ENCODE measurements at places on chromosomes 1 and 21.

- DNase-seq: no peak
Measured at GRCh38 chr1:206803221-206803730, 31.0 kb upstream of the IL10 start.

GRCh38 chr1:31154632-31155215 is 85.0 kb downstream of the NKAIN1 start:
- DNase-seq: peak; percentile 91

DNA sequence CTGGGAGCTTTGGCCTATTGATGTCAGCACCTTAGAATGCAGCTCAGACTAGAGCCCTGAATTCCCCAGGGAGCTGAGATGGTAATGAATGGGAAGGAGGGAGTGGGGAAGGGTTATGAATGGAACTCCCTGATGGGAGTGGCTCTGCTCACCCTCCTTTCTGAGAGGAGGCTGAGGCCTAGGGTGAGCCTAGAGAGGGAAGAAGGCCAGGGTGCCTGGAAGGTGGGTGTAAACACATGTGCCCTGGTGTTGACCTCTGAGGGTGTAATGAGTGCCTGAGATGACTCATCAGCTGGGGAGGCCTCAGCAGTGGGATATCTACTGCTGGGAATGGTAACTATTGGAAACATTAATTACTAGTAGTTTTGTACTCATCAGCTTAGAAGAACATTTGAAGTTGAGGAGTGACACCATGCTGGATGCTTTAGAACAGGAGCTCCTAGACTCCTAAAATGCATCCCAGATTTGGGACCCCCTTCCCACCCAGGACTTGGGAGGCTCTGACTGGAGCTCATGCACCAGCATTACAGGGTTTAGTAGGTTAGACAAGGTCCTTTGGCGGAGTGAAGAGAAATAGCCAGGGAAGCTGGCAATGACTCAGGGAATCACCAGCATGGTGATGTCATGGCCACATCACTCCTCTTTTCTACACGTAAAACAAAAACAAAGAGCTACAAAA is 16.0 kb upstream of the PIGV start:
- DNase-seq: peak; percentile 97

DNA sequence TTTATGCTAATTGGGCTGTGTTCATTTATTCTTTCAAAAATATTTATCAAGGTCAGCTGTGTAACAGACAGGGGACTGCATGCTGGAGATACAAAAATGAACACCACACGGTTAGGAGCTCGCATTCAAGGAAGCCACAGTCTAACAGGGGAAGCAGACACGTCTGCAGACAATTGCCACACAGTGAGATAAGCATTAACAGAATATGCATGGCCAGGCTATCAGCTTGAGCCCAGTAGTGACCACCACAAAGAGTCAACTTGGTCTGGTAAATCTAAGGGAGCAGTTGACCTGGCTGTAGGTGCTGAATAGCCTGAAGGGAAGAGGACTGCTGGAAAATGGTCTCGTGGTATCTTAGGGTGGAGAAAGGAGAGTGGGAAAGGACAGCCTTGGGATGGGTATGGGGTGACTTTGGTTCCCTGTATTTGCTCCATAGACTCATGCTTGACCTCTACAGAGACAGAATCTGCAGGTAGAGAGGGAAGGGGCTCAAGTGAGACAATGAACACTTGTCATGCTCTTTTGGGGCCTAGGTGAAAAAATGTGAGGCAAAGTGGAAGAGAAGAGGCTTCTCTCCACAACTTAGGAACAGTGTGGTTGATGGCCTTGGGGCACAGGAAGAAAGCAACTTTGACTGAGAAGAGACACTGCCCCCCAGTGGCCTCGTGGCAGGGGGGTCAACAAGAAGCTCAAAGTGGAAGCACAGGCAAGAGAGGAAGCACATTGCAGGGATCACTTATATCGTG is 7.6 kb upstream of the NPL start:
- peak; percentile 59 for DNase-seq

DNA sequence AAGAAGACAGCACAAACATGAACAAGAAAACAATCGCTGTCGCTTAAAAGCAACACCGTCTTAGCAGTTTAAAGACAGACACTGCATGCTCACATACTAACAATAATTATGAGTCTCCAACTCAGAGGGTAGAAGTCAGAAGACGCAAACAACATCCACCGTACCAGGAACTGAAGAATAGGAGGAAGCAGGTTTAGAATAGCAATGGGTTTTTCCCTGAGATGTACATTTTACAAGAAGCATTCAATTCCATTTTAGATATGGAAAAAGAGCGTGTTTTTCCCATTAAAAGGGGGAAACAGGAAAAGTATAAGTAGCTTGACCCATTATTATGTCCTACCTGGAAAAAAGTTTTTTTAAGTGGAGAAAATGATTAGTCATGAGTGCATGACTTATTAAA is 34.5 kb upstream of the KCNE1 start:
- no peak for DNase-seq

GRCh38 chr1:66607458-66607857 is 73.5 kb downstream of the SGIP1 start:
- no peak for DNase-seq

GRCh38 chr1:237226177-237226944 is 184.4 kb downstream of the RYR2 start:
- DNase-seq: no peak

DNA sequence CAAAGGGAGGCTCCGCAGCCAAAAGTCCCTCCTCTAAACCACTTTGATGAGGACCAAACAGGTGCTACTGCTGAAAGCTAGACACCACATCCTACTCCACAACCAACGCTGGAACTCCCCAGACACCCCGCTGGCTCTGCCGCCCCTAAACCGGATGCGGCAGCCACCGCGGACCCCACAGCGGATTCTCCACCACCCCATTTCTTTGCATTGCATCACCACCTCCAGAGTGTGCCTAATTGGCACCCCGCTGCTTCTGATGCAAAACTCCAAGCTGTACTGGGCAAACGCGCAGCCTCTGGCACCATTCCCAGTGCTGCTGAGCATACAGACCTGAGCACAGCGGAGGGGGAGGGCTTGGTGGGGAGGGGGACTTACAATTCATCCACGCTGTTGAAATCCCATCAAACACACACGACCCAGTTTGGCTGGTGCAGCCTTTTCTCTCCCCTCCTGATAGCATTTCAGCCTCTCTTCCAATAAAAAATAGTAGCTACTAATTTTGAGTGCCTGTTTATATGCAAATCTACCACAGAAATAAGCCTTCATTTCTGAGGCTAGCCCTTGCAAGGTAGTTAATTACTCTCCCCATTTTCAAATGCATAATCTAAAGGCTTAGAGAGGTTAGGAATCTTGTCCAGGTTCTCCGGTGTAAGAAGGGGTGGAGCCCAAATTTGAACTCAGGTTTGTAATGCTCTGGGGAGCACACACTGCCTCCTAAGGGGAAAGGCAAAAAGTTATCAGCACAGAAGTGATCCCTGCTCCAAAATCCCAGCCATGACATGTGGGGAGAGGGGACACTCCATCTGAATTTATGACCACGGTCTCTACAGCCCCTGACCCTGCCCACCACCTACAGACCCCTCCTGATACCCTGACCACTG is 12.2 kb upstream of the RGS16 start:
- no peak for DNase-seq

- peak; percentile 60 for DNase-seq
Measured at GRCh38 chr1:113904293-113904673, 316 bp downstream of the AP4B1 start.

DNA sequence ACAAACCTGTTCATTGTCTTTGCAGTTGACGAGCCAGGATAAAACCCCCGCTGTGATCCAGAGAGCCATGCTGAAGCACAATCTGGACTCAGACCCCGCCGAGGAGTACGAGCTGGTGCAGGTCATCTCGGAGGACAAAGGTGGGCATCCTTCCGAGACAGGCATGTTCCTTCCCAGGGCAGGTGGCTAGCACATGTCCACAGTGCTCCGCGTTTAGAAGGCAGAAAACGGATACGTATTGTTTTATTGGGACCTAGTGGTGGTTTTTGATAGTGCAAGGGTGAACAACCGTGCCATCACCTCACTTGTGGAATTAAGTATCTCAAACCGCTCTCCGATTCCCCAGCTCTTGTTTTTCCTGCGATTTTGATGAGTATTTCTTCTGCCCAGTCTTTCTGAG is 115.3 kb downstream of the COLGALT2 start:
- no peak for DNase-seq

GRCh38 chr1:29713857-29714256 is 477.5 kb downstream of the PTPRU start:
- DNase-seq: no peak

GRCh38 chr1:214579183-214579582 is 23.8 kb upstream of the CENPF start:
- no peak for DNase-seq

DNA sequence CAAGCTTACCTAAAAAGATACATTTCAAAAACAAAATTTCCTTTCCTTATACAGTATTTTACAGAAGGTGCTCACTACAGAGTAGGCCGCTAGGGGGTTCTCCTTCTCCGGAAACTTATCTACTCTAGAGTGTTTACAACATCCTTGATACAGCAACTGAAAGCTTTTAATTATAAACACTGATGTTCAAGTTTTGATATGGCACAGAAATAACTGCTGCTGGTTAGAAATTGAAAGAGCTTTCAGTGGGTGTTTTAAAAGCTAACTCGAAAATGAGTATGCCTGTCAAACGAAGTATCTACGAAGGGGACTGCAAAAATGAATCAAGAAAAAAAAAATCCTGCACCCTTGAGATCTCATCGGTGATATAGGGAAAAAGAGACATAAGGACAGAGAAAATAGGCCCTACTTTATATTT is 1.0 kb downstream of the YOD1 start:
- DNase-seq: no peak

- DNase-seq: no peak
Measured at GRCh38 chr1:25205786-25206185, 26.5 kb downstream of the SYF2 start.

DNA sequence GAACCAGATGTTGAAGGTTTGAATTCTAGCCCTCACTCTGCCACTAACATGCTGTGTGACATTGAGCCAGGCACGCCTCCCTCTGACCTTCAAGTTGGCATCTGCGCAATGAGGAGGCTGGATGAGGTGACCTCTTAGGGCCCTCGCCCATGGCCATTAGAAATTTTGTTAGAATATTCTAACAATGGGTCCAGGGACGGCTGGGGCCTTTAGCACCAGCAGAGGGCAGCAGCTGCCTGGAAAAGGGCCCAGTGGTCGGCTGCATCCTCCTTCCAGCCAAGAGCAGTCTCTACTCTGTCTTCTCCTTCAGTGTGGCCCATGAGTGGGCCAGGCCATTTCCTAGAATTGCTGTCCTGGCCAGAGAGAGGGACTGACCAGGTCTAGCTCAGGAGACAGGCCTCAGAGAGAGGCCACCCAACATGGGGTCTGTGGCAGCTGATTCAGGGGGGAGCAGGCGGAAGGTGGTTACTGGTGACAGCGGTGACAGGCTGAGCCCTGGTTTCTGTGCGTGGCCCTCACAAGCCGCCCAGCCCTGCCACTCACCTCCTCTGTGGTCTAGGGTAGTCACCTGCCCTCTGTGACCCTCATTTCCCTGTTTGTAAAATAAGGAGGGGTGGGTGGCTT is 101.3 kb upstream of the ACTL8 start:
- DNase-seq: peak; percentile 63

GRCh38 chr1:43908858-43909257 is 24.7 kb upstream of the ARTN start:
- no peak for DNase-seq

- DNase-seq: no peak
Measured at GRCh38 chr1:58465825-58466629, 80.5 kb downstream of the OMA1 start.

GRCh38 chr1:5312862-5313261 is 658.5 kb downstream of the AJAP1 start:
- no peak for DNase-seq

- DNase-seq: peak; percentile 42
Measured at GRCh38 chr1:151720974-151721787, at the start of gene RIIAD1. RIIAD1 (plus strand) TSS chr1:151721522; CDS start chr1:151721537, 15 bp downstream.

GRCh38 chr1:70090141-70090540 is 115.2 kb downstream of the LRRC40 start:
- DNase-seq: no peak

DNA sequence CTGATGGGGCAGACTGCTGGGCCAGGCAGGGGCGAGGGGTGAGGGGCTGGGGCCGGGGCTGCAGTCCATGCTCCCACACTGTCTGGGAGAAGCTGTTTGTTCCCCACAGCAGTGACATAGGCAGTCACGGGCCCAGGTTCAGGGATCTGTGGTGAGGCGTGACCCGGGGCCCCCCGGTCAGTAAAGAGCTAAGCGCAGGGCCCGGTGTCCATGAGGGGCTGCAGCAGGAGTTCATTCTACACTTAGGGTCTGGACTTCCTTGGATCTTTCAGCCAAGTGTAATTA is 4.4 kb downstream of the PEX10 start:
- DNase-seq: no peak

DNA sequence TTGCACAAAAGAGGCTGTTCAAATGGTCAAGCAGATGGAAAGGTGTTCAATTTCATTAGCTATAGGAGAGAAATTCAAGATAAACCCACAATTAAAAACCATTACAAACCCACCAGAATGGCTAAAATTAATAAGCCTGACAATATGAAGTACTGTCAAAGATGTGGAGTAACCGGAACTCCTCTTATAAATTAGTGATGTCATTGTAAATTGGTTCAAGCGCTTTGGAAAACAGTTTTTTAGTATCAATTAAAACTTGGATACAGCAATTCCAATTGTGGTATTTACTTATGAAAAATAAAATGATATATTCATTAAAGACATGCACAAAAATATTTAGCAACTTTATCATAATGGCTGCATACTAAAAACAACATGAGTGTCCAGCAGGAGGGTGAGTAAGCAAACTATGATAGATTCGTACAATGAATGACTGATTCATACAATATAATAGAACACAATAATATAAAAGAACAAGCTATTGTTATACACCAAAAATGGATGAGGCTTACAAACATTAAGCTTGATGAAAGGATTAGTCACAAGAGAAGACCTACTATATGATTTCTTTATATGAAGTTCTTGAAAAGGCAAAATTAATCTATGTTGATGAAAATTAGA is 38.4 kb upstream of the FGGY start:
- DNase-seq: no peak

DNA sequence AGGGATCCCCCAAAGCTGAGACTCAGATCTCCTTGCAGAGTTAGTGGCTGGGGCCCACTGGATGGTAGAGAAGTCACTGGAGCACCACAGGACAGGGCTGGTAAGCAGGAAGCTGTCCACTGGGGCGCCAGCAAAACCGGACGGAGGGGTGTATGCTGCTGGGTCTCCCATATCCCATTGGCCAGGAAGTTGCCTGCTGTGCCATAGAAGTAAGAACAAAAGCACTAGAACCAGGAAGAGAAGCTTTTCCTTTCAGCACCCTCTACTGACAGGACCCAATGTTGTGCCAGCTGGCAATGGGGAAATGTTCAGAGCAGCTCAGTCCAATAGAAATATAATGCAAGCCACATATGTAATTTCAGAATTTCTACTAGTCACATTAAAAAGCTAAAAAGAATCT is 146.6 kb downstream of the SPATA46 start:
- no peak for DNase-seq

- peak; percentile 41 for DNase-seq
Measured at GRCh38 chr1:152459596-152460528, 45.8 kb upstream of the CRNN start.

Data from RWPE1 (cell line).